NCI-H774 (cell line): ENCODE measurements at places on chromosomes 4 and X.

- DNase-seq = no peak
Measured at GRCh38 chrX:9875801-9876200, 89.6 kb downstream of the SHROOM2 start.

DNA sequence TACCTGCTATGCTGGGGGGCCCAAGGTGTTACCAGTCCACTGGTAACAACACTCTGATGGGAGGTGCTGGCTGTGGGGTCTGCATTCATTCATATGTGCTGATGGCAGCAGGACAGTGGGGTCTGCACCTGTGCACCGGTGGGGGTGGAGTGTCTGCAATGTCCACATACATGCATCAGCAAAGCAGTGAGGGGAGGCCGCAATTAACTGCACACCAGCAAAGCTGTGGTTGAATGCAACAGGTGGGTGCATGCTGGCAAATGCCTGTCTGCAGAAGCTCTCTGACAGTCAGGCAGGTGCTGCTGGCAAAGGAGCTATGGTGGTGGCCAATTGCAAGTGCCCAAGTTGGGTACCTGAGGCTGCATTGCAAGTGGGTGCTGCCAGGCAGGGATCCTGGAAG, 426.5 kb upstream of the FMR1 start:
- DNase-seq = no peak

GRCh38 chr4:10172278-10172921, 55.8 kb upstream of the WDR1 start:
- no peak for DNase-seq

DNA sequence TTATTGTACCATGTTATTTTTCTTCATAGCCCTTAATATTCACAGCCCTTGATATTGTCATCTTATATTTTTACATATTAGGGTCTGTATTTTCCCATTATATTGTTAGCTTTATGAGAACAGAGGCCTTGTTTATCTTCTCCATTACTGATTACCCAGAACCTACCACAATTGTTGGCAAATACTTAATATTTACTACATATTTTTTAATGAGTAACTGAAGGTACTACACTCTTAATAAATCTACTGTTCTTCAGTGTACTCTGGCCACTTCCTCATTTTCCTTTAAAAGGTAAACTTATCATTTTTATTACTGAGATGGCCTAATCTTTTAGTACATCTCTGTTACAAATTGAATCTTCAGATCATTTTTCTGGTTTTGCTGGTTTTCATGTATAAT, 133.5 kb downstream of the COL4A5 start:
- DNase-seq = no peak

- DNase-seq = no peak
Measured at GRCh38 chr4:25654971-25655963, at the start of gene SLC34A2. SLC34A2 (plus strand) TSS chr4:25655851; CDS start chr4:25662501, 6,650 bp downstream.

- DNase-seq = no peak
Measured at GRCh38 chr4:99404595-99405287, 30.4 kb downstream of the ADH7 start.

- DNase-seq = no peak
Measured at GRCh38 chr4:110201502-110201901, 3.1 kb upstream of the ELOVL6 start.

DNA sequence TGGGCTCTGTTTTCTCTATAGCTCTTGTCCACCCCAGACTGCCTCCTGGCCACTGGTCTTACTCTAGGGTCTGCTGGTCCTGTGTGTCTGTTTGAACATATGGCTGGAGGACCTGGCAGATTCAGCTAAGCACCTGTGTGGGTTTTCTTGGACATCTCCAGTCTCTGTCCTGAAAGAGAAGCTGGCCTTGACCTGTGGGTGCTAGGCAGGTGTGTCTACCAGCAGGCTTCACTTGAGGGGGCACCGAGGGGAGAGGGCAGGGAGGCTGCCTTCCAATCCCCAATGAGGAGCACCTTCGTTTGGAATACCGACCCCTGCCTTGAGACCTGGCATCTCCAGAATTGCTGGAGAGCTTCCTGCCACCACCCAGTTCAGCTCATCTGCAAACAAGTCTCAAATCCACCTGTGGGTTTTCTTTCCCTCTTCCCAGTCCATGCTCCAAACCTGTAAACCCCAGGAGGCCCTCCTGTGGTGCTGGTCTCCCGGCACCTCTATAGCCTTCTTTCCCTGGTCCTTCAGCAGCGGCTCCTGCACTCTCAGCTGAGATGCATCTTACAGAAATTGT, 45.2 kb downstream of the HTRA3 start:
- no peak for DNase-seq

- no peak for DNase-seq
Measured at GRCh38 chr4:123399627-123400358, 3.2 kb downstream of the SPRY1 start.

DNA sequence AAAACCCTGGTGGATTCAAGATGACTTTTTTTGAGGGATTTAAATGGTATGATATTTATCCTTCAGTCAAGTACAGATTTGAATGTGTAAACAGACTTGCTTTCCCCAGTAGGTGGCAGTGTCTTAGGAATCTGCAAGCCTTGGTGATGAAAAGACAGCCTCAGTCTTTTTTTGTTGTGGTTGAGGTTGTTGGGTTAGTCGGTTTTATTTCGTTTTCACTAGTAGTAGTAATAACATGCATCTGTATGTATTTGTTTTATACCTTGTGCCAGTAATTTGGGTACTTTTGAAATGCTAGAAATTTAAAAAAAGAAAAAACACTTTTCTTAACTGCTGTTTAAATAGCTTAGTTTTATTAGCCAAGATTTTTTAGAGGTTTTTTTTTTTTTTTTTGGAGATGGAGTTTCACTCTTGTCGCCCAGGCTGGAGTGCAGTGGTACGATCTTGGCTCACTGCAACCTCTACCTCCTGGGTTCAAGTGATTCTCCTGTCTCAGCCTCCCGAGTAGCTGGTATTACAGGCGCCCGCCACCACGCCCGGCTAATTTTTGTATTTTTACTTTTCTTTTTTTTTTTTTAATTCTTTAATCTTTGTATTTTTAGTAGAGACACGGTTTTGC, 39.2 kb downstream of the COPS4 start:
- DNase-seq = no peak

DNA sequence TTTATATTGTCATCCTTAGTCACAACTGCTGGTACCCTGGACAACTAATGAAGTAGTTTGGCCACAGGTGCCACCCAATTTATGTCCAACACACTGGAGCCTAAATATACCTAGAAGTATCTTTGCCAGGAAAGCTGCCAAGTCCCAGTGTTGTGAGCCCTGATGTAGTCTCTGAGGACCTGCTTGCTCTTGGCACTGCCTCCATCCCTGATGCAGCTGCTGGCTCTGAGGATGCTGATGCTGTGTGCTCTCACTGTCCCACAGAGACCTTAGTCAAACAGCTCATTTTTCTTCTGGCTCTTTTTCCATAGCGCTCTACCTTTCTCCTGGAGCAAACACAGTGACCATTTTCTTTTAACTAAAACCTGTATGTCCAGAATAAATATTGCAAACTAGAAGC, 1535.4 kb upstream of the ADGRL3 start:
- DNase-seq = no peak

DNA sequence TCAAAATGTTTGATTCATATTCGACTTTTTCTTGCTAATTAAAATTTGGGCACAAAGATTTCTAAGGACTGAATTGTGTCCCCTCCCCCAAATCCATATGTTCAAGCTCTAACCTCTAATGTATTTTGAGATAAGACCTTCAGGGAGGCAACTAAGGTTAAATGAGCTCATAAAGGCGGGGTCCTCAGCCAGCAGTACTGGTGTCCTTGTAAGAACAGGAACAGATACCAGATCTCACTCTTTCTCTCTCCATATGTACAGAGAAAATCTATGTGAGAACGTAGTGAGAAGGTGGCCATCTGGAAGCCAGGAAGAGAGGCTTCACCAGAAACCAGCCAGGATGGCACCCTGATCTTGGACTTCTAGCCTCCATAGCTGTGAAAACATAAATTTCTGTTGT, 116.9 kb downstream of the VEGFC start:
- no peak for DNase-seq

DNA sequence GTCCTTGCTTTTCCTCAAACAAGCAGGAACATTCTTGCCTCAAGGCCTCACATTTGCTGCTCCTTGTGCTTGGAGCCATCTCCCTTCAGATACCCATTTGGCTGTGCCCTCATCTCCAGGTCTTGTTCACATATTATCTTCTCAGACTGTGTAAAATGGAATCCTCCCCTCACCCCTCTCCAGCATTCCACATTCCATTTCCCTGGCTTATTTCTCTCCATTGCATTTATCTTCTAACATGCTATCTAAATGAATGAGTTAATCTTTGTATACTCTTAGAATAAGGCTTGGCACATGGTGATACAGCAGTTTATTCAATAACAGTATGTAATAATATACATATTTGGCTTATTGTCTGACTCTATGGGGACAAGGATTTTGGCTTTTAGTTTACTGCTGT, 8.8 kb upstream of the GALNT7 start:
- DNase-seq = no peak

GRCh38 chr4:139603576-139604410, 47.8 kb upstream of the SETD7 start:
- DNase-seq = no peak
